ENCODE measurements at places on chromosomes 11 and 22. TPM values are rescaled to one million over a fixed set of nuclear protein-coding genes. Genes with fewer than 3 reads are reported as not detected.
A peak's percentile ranks its signal among the peaks of the same experiment; 100 is the strongest.

GRCh38 chr11:86874304-86875056 is 74.1 kb downstream of the PRSS23 start:
- DNase-seq, result no peak

- no peak for DNase-seq
These were observed 73.5 kb downstream of the THAP12 start for GRCh38 chr11:76307396-76307795.

DNA sequence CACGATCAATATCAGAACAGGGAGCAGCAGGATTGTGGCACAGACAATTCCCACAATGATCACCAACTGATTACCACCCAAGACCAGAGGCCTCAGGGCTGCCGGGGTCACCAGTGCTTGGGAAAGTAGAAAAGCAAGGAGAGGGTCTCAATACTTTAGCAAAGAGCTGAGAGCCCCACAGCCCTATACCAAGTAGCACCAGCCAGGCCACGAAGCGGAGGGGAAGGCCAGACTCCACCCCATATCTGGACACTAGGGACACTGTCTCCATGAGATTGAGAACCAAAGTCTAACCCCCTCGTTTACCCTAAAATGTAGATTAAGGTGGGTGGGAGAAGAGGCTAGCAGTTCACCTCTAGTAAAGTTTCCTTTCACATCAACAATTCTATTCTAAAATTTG is 24.1 kb upstream of the SCN2B start:
- no peak for DNase-seq

GRCh38 chr11:108672113-108672512 is 7.2 kb downstream of the DDX10 start:
- DNase-seq, result no peak

DNA sequence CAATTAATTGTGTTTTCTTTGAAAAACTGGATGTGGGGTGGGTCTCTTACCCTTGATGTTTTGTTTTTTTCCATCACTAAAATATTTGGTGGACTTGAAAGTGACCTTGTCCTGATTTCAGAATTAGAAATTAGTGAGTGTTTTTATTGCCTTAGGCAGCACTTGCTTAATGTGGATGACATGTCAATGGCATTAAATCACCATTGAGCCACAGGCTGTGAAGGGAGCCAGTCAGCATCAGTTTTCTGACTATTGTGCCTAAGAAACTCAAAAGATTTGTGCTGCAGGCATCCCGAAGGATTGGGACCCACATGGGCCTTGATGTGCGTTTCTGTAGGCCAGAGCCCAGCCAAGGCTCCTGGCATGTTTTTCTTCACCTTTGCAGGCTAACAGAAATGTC is 53.8 kb downstream of the SWAP70 start:
- DNase-seq, result no peak

DNA sequence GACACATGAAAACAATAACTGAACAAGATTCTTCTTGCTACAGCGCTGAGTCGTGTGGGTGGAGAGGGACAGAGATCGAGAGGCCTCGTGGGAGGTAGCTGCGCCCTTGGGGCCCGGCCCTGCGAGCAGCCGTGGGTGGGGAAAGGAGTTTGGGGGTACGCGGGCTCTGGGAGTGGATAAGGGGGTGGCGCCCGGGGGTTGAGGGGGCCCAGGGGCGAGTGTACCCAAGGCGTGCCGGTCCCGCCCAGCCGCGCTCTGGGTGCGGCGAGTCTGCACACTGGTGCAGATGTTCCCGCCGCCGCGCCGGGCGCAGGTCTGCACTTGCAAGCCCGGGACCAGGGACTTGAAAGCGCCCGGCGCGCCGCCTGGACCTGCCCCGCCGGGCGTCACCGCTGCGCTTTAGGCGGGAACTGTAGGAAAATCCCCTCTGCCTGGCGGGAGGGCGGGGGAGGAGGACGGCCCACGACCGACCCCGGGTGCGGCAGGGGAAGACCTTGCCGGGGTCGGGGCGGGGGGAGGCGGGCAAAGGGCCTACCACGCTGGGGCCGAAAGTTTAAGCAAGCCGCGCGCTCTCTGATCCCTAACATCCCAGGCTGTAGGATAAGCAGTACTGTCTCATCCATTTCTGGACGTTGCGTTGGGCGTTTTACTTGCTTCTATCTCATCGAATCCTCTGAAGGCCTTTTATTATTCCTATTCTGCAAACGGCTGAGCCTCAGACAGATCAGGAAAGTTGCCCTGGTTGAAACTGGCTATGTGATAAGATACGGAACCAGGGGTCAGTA is 1.4 kb upstream of the KREMEN1 start:
- peak; percentile 71 for DNase-seq

- no peak for DNase-seq
These were observed 6.3 kb downstream of the BEST1 start for GRCh38 chr11:61956191-61957020.

DNA sequence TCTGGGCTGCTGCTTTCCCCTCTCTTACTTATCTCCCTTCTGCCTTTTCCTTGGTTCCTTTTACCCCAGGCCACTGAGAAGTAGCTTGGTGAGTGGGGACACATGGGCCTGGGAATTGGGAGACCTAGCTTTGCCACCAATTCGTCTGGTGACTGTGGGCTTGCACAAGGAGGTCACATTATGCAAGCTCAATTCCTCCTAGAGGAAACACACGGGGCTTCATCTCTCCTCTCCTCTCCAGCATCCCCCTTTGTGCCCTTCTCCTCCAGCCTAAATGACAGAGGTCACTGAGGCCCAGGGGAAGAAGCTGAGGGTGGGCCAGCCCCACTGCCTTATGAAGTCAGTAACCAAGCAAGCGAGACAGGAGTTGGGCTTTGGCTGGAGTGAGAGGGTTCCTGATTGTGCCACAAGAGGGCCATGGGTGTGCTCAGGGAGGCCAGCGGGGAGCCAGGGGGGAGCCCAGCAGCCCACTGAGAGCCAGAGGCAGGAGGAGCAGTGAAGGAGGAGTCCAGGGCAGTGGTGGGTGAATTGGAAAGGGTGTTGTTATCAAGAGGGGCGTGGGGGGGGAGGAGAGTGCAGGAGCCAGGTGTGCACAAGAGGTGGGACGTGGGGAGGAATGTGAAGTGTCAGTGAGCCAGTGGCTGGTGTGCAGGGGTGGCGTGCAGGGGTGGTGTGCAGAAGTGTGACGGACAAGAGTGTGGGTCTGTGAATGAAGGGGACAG is 2.0 kb downstream of the CLCF1 start:
- DNase-seq, result peak; percentile 34

- DNase-seq, result no peak
These were observed 7.5 kb downstream of the FXYD6 start for GRCh38 chr11:117868815-117869561.

- DNase-seq, result peak; percentile 68
These were observed 86.3 kb upstream of the NNMT start for GRCh38 chr11:114209904-114210303.

- DNase-seq, result no peak
These were observed 18.7 kb downstream of the RCN1 start for GRCh38 chr11:32109592-32109991.

- DNase-seq, result peak; percentile 53
These were observed at the start of gene TESMIN for GRCh38 chr11:68751331-68751856. TSS of gene TESMIN (minus strand) at chr11:68751520. CDS start at chr11:68750660, 860 bp downstream.

DNA sequence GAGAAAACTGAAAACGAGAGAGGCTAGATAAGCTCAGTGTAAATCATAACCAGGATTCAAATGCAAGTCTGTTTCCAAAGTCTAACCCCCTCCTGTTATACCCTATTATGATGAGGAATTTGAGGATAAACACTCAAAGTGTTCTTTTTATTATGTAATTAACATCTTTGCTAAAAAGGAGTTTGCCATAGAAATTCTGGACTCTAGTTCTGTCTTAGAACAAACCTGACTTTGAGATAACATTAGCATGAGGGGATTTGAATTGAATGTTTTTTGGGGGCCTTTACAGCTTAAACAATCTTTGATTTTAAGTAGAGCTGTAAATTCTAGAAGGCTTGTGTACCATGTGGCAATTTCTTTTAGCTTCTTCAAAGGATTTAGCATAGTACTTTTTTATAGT is 9.5 kb downstream of the C11orf54 start:
- DNase-seq, result no peak

- DNase-seq, result no peak
These were observed 55.7 kb upstream of the TOP3B start for GRCh38 chr22:22038178-22038880.

CD3D gene
- 0.25 TPM for total RNA-seq

ALX4 gene
- total RNA-seq, result not detected

TRIM49 gene
- total RNA-seq, result not detected

Data from HepG2 (cell line).